ENCODE measurements at places on chromosomes 5 and 9. TPM values are rescaled to one million over a fixed set of nuclear protein-coding genes. Genes with fewer than 3 reads are reported as not detected.

Gene ALDH1A1
- total RNA-seq: not detected

Gene MUSK
- 2.2 TPM for total RNA-seq

Gene JAKMIP2
- not detected for total RNA-seq

Gene TRMT10B
- 5.1 TPM for total RNA-seq

Gene GPR151
- not detected for total RNA-seq

All from MG63 (cell line).